ENCODE measurements at places on chromosomes 2 and 18.

DNA sequence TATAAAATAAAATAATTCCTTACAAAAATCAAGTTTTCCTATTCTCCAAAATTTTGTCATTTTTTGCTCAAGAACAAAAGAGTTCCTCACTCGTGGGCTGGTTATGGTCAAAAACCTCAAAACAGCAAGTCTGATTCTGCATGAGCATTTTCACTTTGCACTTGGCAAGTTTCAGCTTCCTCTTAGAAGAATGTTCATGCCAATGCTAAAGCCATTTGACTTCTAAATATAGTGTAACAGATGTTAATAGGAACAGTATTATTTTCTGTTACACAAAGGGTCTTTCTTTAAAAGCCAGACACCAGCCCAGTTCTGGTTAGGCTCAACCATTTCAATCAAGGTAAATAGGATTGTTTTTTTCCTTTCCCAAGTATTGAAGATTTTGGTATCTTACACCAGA lies 261.3 kb upstream of the CCDC68 start:
- no peak for DNase-seq

- DNase-seq = no peak
Observed at GRCh38 chr2:43852196-43852730, 13.5 kb downstream of the ABCG8 start.

DNA sequence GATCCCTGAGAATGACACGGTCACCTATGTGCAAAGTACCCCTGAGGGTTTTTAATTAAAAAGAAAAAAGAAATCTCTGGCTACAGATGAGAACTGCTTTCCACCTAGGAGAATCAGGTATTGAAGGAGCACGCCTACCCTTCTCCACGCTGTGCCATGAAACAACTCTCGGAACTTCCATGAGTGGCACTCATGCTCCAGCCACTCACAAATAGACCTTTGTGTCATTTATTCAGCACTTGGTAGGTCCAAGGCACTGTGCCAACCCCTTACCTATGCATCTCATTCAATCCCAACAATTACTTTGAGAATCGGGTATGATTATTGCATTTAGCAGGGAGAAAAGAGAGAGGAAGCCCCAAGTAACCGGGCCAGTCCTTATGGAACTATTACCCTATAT lies 44.9 kb upstream of the TTC39C start:
- DNase-seq = no peak

GRCh38 chr2:230879271-230879882 lies 14.6 kb downstream of the ITM2C start:
- DNase-seq = no peak

GRCh38 chr18:23618862-23619387 lies 32.6 kb upstream of the NPC1 start:
- DNase-seq = no peak

DNA sequence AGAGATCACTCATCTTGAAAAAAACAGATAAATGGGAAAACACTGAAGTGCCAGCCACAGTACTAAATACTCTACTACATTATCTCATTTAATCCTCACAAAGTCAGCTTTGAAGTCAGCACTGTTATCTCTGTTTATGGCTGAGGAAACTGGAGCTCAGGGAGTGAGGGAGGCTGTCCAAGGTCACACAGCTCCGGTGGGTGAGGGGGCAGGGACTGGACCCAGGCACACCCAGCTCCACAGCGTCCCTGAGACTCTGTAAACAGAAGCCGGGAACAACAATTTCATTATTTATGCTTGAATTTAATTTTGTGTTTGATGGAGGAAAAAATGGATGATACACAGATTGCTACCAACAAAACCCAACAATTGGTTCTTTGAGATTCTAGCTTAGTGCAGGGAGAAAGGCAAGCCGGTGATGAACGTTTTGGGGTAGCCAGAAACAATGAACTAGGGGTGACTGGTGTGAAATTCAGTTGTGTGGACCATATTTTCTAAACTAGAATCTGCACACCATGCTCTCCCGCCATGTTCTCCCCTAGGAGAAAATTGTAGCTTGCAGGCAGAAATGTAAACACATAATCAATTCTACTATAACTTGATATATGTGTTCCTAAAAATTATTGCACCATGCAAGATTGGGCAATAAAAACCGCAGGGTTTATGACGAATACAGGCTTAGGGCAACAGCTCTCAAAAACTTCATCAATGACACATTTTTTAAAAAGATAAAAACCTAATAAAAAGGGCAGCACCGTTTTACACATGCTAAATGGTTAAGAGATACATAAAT lies at the start of gene GREB1:
GREB1 (plus strand) TSS at position 768 of the 793 bp plus-strand sequence. CDS start 22,570 bp downstream, outside the sequence.
- DNase-seq = no peak

DNA sequence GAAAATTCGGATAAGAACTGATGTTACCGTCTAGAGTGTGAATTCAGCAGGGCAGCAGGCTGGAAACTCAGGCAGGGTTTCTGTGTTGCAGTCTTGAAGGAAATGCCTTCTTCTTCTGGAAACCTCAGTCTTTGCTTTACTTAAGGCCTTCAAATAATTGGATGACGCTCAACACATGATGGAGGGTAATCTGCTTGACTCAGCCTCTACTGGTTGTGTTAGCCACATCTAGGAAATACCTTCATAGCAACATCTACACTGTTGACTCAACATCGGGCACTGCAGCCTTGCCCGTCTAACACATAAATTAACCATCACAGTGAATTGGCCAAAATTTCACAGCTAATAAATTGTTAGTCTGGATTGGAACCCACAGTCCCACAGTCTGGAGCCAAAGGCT lies 37.2 kb downstream of the YPEL5 start:
- DNase-seq = no peak

- DNase-seq = no peak
Observed at GRCh38 chr18:23383494-23383893, 69.6 kb upstream of the RIOK3 start.

Data from activated naive CD4-positive, alpha-beta T cell treated with Interleukin-2 at 50 U/mL for 16 hours (primary cell).